ENCODE measurements at places on chromosomes 7 and 10. TPM values are rescaled to one million over a fixed set of nuclear protein-coding genes. Genes with fewer than 3 reads are reported as not detected.

GRCh38 chr7:20249376-20249775, 32.2 kb upstream of the MACC1 start:
- DNase-seq: no peak

DNA sequence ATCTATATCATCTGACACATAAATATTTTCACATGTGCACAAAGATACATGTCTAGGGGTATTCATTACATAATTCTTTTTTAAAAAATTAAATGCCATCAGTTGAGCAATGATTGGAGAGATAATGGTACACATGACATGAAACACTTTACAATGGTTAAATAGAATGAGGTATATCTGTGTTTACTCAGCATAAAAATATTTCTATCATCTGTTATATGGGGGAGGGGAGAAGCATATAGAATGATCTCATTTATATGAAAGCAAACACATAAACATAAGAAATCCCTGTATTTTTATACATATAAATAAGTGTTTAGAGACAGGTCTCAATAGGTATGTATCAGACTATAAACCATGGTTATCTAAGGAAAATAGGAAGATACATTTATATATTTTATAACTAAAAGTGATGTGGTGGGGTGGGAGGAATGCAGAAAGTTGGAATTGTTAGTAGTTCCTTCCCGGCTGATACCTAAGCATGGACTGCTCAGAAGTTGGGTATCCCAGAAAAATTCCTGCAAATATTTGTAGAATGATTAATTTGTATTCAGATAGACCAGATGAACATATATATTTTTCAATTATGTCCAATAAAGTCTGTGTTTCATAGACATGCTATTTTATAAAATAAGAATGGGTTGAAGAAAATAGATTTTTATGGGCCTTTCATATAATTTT, 75.1 kb downstream of the SHOC2 start:
- no peak for DNase-seq

Gene RNLS
- total RNA-seq: 47.5 TPM

Gene GRM8
- total RNA-seq: not detected

- peak; percentile 89 for DNase-seq
Observed at GRCh38 chr10:112811741-112812551, 138.1 kb upstream of the TCF7L2 start.

GRCh38 chr7:129607471-129608120, 3.9 kb upstream of the NRF1 start:
- DNase-seq: peak; percentile 82

Data from SK-MEL-5 (cell line).